ENCODE measurements at places on chromosomes 11 and 22.

- no peak for DNase-seq
These were observed 4.6 kb upstream of the ZBED5 start for GRCh38 chr11:10862446-10862845.

DNA sequence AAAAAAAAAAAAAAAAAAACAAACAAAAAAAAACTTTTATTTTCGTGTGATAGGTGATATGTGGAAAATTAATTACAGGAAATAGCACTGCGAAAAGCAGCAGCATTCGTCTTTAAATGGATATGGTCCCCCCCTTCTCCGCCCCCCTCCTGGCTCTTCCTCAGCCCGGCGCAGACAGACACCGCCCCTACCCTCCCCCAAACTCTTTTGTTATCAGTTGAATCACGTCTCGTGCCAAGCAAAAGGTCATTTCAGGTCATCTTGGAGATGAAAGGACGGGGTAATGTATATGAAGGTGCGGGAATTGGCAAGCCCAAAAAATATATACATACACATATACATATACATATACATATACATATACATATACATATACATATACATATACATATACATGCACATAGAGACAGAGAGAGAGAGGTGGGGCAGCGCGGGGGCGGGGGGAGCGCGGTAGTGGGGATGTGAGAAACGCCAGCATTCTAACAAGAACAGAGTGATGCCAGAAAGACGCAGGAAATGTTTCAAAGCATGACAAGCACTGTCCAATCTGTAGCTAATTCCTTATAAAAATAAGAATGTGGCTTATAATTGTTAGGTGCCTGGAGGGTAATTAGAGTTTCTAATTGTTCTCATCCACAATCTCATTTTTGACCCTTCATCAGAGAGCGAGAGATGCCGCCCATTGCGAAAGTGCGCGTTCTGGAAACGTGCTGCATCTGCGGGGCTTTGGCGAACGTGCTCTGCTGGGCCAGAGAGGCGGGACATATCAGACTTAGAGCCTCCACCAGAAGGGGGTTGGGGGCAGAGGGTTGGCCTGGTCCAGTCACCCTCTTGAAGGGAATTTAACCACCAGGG lies 214.5 kb upstream of the UBASH3B start:
- no peak for DNase-seq

- no peak for DNase-seq
These were observed 101.4 kb upstream of the C11orf87 start for GRCh38 chr11:109320595-109320994.

- DNase-seq = no peak
These were observed 73.2 kb downstream of the SLC35F2 start for GRCh38 chr11:107785401-107785800.

DNA sequence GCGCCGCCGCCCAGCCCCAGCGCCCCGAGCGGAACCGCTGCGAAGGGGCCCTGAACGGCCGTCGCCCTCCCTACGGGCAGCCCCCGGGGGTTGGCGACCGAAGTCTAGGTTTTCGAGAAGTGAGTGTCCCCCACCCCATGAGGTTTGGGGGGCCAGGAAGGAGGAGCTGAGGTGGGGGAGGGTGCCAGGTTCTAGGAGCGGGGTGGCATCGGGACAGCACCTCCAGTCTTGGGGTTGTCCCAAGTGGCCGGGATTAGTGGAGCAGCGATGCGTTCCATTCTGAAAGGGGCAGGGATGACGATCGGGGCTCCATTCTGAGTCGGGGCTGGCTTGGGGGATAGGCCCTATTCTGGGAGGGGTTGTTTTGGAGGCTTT lies 408 bp downstream of the PPP2R5B start:
- DNase-seq = no peak

DNA sequence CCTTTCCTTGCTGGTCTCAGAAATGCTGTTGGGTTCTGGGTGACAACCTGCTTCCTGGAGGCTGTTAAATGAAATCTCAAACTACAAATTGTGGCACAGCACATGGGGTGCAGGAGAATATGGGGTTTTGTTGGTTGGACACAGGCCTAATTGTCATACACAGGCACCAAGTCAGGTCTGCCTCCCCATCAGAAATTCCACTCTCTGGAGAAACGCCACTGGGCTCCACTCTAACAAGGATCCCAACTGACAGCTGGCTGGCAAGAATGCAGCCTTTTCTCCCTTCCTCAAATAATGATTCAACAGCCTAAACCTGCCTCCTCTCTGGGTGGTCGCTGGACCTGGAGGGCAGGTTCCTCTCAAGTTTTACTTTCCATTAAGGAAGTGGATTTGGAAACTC lies 177.8 kb upstream of the NARS2 start:
- no peak for DNase-seq

GRCh38 chr11:122069707-122070360 lies 46.2 kb downstream of the BLID start:
- no peak for DNase-seq

GRCh38 chr11:27331981-27332380 lies 31.0 kb downstream of the CCDC34 start:
- no peak for DNase-seq

DNA sequence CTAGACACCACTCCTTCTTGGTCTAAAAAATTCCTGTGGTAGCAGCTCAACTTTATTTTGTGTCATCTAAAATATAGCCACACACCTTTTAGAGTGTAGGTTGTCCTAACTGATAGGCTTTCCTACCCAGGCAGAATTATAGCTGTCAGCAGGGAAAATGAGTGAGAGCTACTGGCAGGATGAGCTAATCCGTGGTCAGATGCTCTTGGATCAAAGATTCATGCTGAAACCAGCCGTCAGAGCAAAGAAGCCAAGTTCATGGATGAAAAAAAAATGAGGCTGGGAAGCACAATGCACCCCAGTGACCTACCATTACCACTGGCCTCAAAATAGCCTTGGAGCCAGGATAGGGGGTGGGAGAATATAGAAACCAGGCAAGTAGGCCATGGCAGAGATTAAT lies 113.1 kb upstream of the BLID start:
- DNase-seq = no peak

GRCh38 chr22:32044477-32044876 lies 1.4 kb downstream of the SLC5A1 start:
- DNase-seq = no peak

DNA sequence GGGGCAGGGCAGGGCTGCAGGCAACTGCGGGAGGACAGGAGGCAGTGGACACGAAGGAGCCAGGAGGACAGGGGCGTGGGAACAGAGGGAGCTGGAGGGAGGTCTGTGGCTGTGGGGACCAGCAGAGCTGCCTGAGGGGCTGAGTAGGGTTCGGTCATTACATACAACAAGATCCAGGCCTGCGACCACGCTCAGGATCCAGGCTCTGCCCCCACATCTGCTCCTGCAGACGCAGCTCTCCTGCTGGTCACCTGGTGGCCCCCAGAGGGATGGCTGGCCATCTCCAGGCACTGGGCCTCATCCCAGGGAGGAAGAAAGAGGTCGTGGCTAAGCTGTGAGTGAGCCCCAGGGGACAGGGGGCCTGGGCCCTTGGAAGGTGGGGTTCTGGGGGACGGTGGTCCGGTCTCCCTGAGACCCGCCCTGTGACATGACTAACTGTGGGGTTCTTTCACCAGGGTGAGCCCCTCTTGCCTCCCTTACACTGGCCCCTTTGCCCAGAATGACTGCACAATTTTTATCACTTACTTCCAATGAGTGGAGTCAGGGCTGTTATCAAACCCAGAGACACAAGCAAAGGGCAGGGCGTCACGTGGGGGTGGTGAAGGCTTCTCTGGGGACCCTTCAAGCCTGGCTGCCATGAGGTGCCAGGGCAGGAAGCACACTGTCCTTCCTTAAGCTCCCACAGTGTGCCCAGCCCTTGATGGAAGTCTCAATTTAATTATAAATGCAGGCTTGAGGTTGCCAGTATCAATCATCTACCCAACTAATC lies 6.7 kb upstream of the APOBEC3A start:
- no peak for DNase-seq

Measured in central memory CD8-positive, alpha-beta T cell (primary cell).